ENCODE measurements at places on chromosomes 3 and 15.
A peak's percentile ranks its signal among the peaks of the same experiment; 100 is the strongest.

DNA sequence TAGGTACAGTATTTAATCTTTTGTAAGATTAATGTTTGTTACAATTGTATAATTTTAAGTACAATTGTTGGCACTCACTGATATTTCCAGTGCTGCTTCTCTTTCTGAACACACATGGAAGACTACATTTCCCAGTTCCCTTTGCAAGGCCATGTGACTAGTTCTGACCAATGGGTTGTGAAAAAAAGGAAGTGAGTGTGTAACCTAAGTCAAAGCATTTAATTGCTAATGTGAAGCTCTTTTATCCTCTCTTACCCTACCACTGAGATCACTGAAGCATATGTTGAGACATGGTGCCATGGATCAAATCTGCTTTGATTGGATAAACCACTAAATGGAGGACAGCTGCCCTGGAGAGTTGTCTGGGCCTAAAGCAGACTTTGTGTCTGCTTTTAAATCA is 83.9 kb upstream of the PLXND1 start:
- DNase-seq: no peak

DNA sequence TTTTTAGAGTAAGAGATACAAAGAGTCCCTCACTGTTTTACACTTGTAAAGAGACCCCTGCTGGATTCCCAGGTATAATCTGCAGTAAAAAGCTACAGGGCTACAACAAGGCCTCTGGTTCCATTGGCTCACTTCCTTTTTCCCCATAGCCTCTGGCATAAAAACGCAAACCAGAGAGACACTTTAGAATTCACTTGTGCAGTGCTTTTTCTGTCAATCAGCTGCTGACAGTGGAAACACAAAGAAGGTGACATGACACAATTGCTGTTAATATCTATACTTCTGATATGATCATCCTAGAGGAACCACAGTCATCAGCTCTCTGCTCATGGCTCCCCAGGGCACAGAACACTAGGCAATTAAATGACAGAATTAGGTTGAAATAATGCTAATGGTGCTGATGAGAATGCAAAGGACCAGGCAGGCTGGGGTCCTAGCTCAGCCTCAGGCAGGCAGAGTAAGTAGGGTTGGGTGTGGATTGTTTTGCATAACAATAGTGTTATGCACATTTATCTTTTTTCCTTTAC is 667.9 kb upstream of the CFAP20DC start:
- no peak for DNase-seq

- peak; percentile 12 for DNase-seq
These were observed at the start of gene MYZAP for GRCh38 chr15:57591822-57592367. TSS of gene MYZAP (plus strand) at chr15:57591904. CDS start at chr15:57592035, 131 bp downstream.

DNA sequence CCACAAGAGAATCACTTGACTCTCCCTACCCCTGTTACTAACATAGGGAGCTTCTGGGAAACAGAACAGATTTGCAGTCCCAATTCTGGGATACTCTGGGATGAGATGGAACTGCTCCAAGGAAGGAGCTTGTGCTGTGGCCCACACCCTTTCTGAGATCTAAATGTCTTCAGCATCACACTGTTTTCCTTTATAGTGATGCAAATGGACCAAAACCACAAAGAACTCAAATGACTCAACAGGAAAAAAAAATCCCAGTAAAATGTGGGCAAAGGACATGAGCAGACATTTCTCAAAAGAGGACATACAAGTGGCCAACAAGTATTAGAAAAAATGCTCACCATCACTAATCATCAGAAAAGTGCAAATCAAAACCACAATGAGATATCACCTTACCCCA is 155.6 kb downstream of the NECTIN3 start:
- DNase-seq: no peak

GRCh38 chr15:39597336-39597735 is 16.5 kb downstream of the THBS1 start:
- DNase-seq: no peak

- DNase-seq: no peak
These were observed 119.9 kb upstream of the FEZF2 start for GRCh38 chr3:62493109-62493801.

- no peak for DNase-seq
These were observed 79.5 kb upstream of the BHLHE40 start for GRCh38 chr3:4899710-4900109.

DNA sequence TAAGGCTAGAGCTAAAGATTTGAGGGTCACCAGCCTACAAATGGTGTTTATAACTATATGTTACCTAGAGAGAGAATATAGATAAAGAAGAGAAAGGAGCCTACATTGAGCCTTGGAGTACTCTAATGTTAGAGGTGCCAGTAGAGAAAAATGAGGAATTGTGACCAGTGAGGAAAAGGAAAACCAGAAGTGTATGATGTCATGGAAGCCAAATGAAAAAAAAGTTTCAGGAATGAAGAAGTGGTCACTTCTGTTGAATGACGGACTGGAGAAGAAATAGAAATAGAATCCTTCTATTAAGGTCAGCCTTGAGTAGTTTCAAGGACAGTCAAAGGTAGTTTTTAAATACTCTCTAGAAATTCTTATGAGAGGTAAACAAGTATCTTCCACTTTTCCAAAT is 51.2 kb upstream of the MLF1 start:
- DNase-seq: no peak

DNA sequence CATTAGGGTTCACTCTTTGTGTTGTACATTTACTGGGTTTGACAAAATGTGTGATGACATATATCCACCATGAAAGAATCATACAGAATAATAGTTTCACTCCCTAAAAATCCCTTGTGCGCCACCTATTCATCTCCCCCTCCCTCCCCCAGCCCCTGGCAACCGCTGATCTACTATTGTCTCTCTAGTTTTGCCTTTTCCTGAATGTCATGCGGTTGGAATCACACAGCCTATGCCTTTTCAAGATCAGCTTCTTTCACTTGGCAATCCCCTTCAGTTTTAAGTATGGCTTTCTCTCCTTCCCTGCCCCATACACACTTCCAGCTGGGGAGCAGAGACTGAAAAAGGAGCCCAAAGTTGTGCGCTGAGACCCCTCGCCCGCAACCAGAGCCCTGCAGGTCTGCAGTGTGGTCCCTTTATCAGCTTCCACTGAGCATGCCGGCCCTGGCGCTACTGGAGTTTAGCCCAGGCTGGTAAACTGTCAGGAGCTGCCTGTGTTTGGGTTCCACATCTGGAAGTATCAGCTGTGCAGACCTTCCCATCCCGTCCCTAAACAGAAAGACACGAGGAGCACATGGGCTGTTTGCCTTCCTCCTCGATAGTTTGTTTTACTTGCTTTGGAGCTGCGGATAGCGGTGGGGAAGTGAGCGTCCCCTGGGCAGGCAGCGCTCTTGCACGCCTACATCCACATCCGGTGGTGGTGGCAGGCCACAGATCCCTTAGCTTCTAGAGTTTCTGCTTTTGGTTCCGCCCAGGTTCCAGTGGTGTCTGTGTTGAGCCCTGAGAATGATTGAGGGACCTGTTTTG is 12.3 kb downstream of the BOC start:
- DNase-seq: peak; percentile 15

- no peak for DNase-seq
These were observed 34.3 kb upstream of the APH1B start for GRCh38 chr15:63243101-63243500.

GRCh38 chr3:74617776-74618175 is 3.3 kb upstream of the CNTN3 start:
- no peak for DNase-seq

GRCh38 chr15:34616613-34617012 is 33.2 kb upstream of the GOLGA8B start:
- no peak for DNase-seq
